ENCODE measurements at places on chromosomes 11 and 22.

DNA sequence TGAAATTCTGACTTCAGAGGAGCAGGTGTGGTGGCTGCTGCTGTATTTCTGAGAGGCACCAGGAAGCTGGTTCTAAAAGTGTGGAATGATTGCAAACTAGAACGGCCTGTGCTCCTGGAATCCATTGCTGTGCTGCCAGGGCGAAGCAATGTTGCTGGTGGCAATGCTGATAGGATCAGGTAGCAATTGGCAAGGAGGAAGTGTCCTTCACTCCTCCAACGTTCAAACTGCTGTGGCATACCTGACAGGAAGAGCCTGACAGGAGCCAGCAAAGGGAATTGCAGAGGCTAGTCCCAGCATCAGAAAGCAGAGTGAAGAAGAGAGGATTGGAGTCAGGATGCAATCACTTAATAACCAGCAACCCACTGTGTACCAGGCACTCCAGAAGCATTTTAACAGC, 118.2 kb downstream of the FAR1 start:
- H3K36me3 ChIP-seq = no peaks in the 10 kb centered on the region
- no peak for ATAC-seq
- H3K27ac ChIP-seq = no peak overlapping the region
- H3K4me3 ChIP-seq = no peak overlapping the region
- no peaks in the 10 kb centered on the region for H3K27me3 ChIP-seq

DNA sequence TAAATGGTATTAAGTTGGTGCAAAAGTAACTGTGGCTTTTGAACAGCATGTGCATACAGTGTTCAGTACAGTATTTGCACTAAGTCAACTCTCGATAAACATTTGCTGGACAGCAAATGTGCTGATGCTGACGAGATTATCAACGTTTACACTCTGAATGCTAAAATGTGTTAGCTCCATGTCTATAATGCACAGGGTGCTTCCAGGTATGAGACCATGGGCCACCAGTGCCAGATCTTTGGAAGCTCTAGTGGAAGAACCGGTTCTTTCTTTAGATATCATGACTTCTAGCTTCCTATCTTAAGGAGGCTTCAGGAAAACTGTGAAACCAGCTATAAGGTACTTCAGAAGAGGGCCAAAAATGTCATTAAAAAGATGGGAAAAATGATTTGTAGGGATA, 17.2 kb downstream of the SNX19 start:
- no peak overlapping the region for H3K27ac ChIP-seq
- ATAC-seq = no peak
- no peak overlapping the region for H3K4me3 ChIP-seq
- no peaks in the 10 kb centered on the region for H3K27me3 ChIP-seq
- peaks cover 9% of the 10 kb centered on the region for H3K4me1 ChIP-seq

GRCh38 chr22:40743768-40744167, 64.5 kb downstream of the MCHR1 start:
- no peak for ATAC-seq
- H3K36me3 ChIP-seq = no peaks in the 10 kb centered on the region
- H3K27ac ChIP-seq = no peak overlapping the region
- H3K4me1 ChIP-seq = peaks cover 5% of the 10 kb centered on the region

DNA sequence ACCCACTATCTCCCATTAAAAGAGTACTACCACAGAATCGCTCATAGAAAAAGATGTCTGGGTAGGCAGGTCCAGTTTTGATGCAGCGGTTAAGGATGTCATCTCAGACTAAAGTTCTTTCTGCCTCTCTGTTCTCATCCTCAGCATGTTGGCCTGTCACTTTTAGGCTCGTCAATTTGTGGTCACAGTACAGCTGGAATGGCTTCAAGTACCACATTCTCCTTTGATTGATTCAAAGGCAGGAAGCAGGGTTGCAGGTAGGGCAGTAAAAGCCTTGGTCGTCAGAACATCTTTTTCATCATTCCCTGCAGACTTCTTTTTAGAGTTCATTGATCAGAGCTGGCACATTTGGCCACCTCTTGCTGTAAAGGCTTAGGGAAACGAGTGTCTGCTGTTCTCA, 28.7 kb downstream of the SDHD start:
- no peaks in the 10 kb centered on the region for H3K36me3 ChIP-seq
- H3K4me3 ChIP-seq = no peak overlapping the region
- no peak overlapping the region for H3K27ac ChIP-seq
- no peaks in the 10 kb centered on the region for H3K4me1 ChIP-seq
- H3K27me3 ChIP-seq = no peaks in the 10 kb centered on the region

DNA sequence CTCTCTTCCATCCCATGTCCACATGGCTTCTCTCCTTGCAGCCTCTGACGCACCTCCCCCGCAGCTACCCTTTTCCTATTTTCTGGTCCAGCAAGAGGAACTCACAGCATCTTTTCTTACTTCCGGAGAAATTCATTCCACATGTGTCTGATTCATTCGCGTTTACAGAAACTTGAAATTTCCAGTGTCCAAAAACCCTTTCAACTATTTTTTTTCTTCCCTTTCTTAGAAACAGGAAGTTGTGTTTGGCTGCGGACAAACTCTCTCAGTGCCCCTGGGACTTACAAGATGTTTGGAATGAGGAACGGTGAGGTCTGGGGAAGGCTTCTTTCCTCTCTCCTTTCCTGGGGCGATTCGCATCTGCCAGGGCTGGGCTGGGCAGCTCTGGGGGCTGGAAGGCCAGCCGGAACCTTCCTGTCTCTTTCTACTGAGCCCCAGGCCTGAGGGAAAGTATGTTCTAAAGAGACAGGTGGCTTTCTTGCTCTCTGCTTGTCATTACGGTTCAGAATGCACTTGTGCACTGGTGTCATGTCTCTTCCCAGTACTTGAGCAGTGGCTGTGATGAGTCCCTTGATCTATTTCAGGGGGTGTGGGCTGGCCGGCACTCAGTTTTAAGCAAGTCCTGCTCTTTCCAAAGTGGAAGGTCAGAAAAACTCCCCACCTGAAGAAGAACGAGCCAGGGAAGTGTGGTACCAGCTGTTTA, 27.5 kb downstream of the ADAMTS8 start:
- H3K27me3 ChIP-seq = peaks cover 22% of the 10 kb centered on the region
- H3K27ac ChIP-seq = no peak overlapping the region
- H3K36me3 ChIP-seq = no peaks in the 10 kb centered on the region
- no peak overlapping the region for H3K4me3 ChIP-seq

GRCh38 chr11:12090761-12091258, 19.6 kb upstream of the MICAL2 start:
- no peaks in the 10 kb centered on the region for H3K36me3 ChIP-seq
- no peak for ATAC-seq
- peak overlapping the region; percentile 84 for H3K27ac ChIP-seq
- H3K4me3 ChIP-seq = no peak overlapping the region
- H3K27me3 ChIP-seq = no peaks in the 10 kb centered on the region
- H3K4me1 ChIP-seq = peaks cover 37% of the 10 kb centered on the region

GRCh38 chr22:25373961-25374360, 154.5 kb downstream of the CRYBB2 start:
- H3K27ac ChIP-seq = no peak overlapping the region
- peaks cover 4% of the 10 kb centered on the region for H3K4me1 ChIP-seq
- H3K36me3 ChIP-seq = peaks cover 17% of the 10 kb centered on the region

GRCh38 chr22:44878483-44879300, 126.3 kb downstream of the ARHGAP8 start:
- no peak overlapping the region for H3K27ac ChIP-seq
- H3K4me1 ChIP-seq = no peaks in the 10 kb centered on the region
- H3K36me3 ChIP-seq = no peaks in the 10 kb centered on the region
- peaks cover 8% of the 10 kb centered on the region for H3K27me3 ChIP-seq
- H3K4me3 ChIP-seq = no peak overlapping the region
- ATAC-seq = no peak

- no peak for ATAC-seq
- no peaks in the 10 kb centered on the region for H3K27me3 ChIP-seq
- peaks cover 8% of the 10 kb centered on the region for H3K36me3 ChIP-seq
- no peak overlapping the region for H3K27ac ChIP-seq
Measured at GRCh38 chr22:45683680-45684079, 12.0 kb downstream of the ATXN10 start.

DNA sequence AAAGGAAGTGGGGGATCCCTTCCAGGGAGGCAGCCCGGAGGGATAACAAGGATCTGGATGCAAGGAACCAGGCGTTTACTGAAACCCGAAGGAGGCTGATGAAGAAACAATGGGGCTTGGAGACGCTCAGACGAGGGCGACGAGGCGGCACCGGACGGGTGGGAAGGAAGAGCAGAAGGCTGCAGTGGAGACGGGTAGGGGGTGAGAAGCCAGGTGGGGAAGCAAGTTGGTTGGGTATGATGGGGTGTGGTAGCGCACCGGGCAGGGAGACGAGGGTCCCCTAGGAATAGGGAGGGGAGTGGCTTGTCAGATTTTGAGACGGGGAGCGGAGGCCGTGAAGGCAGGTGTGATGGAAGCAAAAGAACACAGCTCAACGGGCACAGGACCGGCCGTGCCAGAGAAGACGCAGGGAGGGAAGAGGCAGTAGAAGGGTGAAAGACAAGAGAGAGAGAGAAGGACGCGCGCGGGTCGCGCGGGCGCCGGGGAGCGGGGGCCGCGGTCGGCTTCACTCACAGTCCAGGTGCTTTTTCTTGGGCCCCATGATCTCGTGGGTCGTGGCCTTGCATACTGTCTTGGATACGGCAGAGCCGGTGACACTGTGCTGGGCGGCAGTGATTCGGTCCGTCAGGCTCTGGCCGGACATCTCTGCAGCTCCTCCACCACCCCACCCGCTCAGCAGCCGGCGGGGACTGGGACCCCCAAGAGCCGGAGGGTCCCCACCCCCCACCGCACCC, 579 bp downstream of the PICALM start:
- peak; percentile 30 for ATAC-seq
- peak overlapping the region; percentile 89 for H3K27ac ChIP-seq
- no peaks in the 10 kb centered on the region for H3K27me3 ChIP-seq
- H3K36me3 ChIP-seq = peaks cover 49% of the 10 kb centered on the region
- peak overlapping the region; percentile 95 for H3K4me3 ChIP-seq

- ATAC-seq = no peak
- H3K4me1 ChIP-seq = no peaks in the 10 kb centered on the region
- no peak overlapping the region for H3K27ac ChIP-seq
- no peaks in the 10 kb centered on the region for H3K36me3 ChIP-seq
Measured at GRCh38 chr11:130476922-130477491, 28.6 kb downstream of the ADAMTS15 start.

DNA sequence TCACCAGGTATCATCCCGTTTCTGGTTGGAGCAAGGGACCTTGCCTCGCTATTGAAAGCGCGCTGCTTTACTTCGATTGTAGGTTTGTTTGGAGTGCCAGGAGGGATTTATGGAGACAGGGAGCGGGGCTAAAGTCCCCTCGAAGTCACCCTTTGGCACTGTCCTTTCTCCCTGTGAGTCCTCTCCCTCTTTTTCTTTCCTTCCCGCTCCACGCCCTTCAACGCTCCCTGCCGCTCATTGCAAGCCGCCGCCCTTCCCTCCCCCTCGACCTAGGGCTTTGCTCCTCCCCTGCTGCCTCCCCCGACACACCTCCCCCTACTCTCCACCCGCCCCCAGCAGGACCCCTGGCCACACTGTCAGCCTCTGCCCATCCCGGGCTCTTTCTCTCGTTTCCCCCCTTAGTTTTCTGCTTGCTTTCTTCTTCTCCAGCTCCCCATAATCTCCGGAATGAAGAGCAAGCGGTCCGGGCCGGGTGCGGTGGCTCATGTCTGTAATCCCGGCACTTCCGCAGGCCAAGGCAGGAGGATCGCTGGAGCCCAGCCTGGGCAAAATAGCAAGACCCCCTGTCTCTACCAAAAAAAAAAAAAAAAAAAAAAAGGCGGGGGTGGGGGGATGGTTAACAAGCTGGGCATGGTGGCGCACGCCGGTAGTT, 41.0 kb downstream of the AHNAK start:
- no peaks in the 10 kb centered on the region for H3K4me1 ChIP-seq
- H3K4me3 ChIP-seq = no peak overlapping the region
- no peak overlapping the region for H3K27ac ChIP-seq

- no peaks in the 10 kb centered on the region for H3K36me3 ChIP-seq
- no peaks in the 10 kb centered on the region for H3K27me3 ChIP-seq
- H3K4me1 ChIP-seq = peaks cover 10% of the 10 kb centered on the region
- H3K27ac ChIP-seq = peak overlapping the region; percentile 48
- H3K4me3 ChIP-seq = no peak overlapping the region
- no peak for ATAC-seq
Measured at GRCh38 chr11:72788241-72788640, 5.6 kb downstream of the STARD10 start.

GRCh38 chr11:57798905-57799559, 37.4 kb downstream of the CTNND1 start:
- ATAC-seq = peak; percentile 37
- no peak overlapping the region for H3K4me3 ChIP-seq
- H3K27me3 ChIP-seq = no peaks in the 10 kb centered on the region
- H3K36me3 ChIP-seq = peaks cover 28% of the 10 kb centered on the region
- H3K4me1 ChIP-seq = peaks cover 12% of the 10 kb centered on the region

GRCh38 chr11:61728940-61729219, 23.6 kb upstream of the MYRF start:
- no peaks in the 10 kb centered on the region for H3K27me3 ChIP-seq
- H3K36me3 ChIP-seq = no peaks in the 10 kb centered on the region
- peak; percentile 59 for ATAC-seq
- H3K27ac ChIP-seq = no peak overlapping the region

- no peak for ATAC-seq
- no peak overlapping the region for H3K27ac ChIP-seq
- no peaks in the 10 kb centered on the region for H3K36me3 ChIP-seq
- peaks cover 16% of the 10 kb centered on the region for H3K27me3 ChIP-seq
- H3K4me3 ChIP-seq = no peak overlapping the region
Measured at GRCh38 chr11:123228496-123229163, 33.6 kb upstream of the CLMP start.

- peak overlapping the region; percentile 98 for H3K4me3 ChIP-seq
- peak overlapping the region; percentile 90 for H3K27ac ChIP-seq
- ATAC-seq = peak; percentile 56
- H3K36me3 ChIP-seq = no peaks in the 10 kb centered on the region
Measured at GRCh38 chr11:93541884-93542810, 1.0 kb downstream of the SMCO4 start.

- H3K27me3 ChIP-seq = no peaks in the 10 kb centered on the region
- H3K4me3 ChIP-seq = peak overlapping the region; percentile 23
- peaks cover 30% of the 10 kb centered on the region for H3K4me1 ChIP-seq
- no peaks in the 10 kb centered on the region for H3K36me3 ChIP-seq
Measured at GRCh38 chr11:83007909-83008580, 63.7 kb downstream of the RAB30 start.

DNA sequence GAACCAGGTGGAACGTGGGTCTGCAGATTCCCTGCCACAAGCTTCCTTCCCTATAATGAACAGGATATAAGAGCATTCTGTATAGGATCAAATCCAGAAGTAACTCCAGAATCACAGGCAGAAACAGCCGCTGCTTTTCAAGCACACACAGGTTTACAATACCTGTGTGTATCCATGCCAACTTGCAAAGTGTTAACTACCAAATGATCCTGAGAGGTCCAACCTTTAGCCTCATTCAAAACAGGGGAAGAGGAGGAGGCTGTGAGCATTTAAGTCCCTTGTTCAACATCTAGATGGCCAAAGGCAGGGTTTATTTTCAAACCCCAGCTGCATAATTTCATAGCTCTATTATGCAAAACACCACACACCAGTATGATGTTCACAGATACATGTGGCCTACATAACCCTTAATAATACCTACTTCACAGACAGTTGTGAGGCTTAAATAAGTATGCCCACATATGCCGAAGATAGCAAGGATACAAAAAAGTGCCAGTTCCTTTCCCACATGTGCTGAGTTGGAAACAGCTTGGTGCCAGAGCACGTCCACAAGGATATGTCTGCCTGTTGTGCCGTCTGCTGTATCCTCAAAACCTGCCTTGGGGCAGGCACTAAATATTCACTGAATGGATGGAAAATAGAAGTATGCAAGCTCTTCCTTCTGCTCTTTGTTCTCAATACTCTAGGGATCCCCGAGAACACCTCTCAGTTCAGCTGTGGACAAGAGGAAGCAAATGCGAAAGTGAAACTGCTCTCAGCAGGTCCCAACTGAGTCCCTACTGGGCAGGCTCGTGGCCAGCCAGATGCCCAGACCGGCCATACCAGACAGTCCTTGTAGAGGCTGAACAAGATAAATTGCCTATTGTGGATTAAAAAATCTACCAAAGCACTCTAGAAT, 66.8 kb downstream of the LARGE1 start:
- H3K36me3 ChIP-seq = no peaks in the 10 kb centered on the region
- peak overlapping the region; percentile 82 for H3K4me3 ChIP-seq
- H3K4me1 ChIP-seq = peaks cover 18% of the 10 kb centered on the region
- H3K27ac ChIP-seq = peak overlapping the region; percentile 88

Measured in activated T-helper 17 cell treated with anti-CD3 and anti-CD28 coated beads, Interleukin-2, amount 50 U/mL, for 72 hours (primary cell).